Cardiac fibroblast (primary cell): ENCODE measurements at places on chromosomes 3 and 15.

DNA sequence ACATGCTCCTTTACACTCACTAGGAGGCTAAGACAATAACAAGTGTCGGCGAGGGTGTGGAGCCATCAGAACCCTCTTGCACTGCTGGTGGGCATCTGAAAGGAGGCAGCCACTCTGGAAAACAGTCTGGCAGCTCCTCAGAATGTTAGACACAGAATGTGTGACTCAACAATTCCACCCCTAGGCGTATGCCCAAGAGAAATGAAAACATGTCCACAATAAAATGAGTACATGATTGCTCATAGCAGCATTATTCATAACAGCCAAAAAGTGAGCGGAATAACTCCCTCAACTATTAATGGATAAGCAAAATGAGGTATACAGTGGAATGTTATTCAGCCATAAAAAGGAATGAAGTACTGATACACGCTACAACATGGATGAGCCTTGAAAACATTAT, 57.8 kb downstream of the WNT7A start:
- no peak for DNase-seq

DNA sequence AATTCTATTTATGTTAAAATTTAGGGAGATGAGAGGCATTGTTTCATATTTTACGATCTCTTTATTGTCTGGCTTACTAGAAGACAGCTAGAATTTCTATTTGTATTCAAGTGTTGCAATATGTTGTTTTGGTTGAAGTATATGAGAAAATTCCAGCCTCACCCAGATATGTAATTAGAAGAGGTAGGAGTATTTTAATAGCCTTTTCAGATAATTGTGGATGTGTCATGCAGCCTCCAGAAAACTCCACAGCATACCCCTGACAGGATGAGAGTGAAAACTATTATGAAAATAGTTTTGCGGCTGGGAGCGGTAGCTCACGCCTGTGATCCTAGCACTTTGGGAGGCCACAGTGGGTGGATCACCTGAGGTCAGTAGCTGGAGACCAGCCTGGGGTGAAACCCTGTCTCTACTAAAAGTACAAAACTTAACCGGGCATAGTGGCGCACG, 21.5 kb upstream of the USP3 start:
- DNase-seq = no peak

DNA sequence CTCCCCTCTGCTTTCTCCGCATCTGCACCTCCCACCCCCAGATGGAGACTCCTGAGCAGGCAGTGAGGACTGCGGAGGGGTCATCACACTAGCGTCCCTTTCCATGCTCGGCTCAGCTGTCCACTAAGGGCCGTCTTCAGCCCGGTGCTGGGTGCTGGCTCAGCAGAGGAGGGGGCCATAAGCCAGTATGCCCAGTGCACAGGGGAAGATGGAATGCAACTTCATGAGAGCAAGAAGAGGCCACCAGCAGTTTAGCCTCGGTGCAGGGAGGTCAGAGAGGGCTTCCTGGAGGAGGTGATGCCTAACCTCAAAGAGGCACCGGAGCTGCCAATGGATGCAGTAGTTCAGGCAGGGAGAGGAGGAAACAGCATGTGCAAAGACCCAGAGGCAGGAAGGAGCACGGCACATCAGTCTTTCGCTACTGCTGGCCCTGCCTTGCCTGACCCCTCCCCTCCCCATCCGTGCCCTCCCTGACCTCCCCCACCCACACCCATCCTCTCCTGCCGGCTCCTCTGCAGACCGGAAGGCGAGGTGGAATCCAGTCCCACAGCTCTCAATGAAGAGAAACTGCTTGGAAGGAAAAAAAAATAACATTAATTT, 15.2 kb upstream of the PLXND1 start:
- DNase-seq = peak; percentile 41

DNA sequence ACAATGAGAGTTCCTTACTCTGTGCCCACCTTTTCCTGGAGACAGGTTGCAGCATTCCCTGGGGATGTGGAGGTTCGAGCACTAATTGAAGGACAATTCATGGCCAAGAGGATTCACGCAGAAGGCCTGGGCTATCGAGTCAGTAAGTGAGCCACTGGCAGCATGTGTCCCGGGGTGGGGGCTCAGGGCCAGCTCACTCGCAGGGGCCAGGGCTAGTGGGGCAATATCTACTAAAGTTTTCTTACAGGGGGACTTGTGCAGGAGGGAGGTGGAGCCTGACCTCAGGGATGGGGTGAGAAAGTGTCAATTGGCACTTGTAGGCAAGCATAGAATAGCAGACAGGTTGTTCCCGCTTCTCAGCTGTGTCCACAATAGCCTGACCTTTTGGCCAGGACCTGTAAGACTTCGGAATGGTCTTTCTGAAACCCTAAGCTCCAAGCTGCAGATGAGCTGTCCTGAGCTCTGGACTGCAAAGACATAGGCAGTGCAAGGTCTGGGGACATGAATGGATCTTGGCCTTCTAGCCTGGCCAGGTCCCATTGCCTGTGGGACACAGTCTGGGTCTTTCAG, 32.7 kb downstream of the XYLB start:
- DNase-seq = no peak

- DNase-seq = no peak
Observed at GRCh38 chr3:11076711-11077110, 77.6 kb upstream of the HRH1 start.

- DNase-seq = no peak
Observed at GRCh38 chr3:111496894-111497559, 45.0 kb upstream of the CD96 start.

GRCh38 chr3:81242871-81243270, 518.6 kb downstream of the GBE1 start:
- peak; percentile 30 for DNase-seq

- DNase-seq = no peak
Observed at GRCh38 chr15:49605588-49605987, 15.0 kb downstream of the FAM227B start.

DNA sequence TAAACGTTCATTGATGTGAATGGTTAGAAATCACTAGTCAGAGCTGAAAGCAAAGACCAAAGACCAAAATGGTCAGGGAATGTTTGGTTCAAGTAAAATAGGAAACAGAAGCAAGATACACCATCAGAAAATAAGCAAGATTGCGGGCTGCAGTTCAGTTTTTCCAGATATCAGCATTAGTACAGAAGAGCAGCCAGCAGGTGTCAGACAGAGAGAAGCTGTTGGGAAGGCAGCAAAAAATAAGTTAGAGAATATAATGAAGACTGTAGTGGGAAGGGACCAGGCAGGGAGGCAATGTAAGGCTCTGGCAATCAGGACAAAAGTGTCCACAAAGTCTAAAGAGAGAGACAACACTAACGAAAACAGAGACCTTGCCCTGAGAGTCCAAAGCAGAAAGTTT, 639.4 kb upstream of the NAALADL2 start:
- no peak for DNase-seq

DNA sequence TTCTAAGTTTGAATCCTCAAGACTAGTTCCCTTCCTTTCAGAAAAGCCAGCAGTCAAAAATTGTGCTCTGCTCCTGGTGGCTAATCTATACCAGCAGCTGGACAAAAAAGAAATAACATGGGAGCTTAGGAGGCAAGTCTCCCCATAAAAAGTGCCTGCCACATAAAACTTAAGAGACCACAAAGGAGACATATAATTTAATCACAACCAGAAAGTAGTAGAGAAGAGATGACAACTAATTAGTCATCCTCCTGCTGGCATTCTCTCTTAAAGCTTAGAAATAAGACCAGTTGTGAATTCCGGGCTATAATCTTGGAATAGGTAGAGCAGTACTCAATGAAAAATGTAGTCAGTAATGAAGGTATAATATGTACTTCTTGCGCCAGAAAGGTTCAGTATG, 20.2 kb upstream of the IMPG2 start:
- DNase-seq = peak; percentile 4

GRCh38 chr15:67755936-67756335, 69.4 kb upstream of the SKOR1 start:
- DNase-seq = no peak

- DNase-seq = peak; percentile 91
Observed at GRCh38 chr3:98593046-98593936, at the start of gene CPOX. Gene CPOX, minus strand, starts transcription at chr3:98593611. Its CDS starts 107 bp downstream, at chr3:98593504.

DNA sequence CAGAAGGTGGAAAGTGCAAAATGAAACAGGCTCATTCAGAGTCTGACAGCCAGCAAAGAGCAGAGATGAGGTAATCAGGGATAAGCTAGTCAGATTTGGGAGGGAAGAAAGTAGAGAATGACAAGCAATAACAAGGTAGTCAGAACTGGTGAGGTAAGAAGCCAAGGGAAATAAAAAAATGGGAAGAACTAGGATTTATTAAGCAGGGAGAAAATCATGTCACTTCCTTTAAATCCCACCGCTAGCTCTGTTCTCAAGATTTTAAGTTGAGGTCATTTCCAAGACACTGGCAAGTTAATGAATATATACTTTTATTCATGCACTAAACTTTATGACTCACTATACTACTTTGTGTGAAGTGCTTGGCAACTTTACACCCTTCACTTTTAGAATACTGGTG, 1106.8 kb downstream of the IGSF11 start:
- no peak for DNase-seq

DNA sequence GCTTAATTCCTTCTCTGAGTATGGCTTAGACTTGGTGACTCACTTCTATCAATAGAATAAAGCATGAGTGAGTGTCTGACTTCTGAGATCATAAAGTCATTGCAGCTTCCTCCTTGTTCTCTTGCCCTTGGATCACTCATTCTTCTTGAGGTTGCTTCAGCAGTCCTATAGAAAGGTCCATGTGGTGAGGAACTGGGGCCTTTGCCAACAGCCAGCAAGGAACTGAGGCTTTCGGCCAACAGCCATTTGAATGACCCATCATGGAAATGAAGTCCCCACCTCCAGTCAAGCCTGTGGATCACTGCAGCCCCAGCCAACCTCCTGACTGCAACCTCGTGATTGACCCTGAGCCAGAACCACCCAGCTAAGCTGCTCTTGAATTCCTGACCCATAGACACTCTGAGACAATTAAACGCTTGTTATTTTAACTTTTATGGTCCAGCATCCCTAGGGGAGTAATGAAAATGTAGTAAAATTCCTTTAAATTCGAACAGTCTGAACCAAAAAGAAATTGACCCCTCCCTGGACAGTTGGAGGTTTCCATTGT, 84.5 kb downstream of the WDR76 start:
- DNase-seq = peak; percentile 98

DNA sequence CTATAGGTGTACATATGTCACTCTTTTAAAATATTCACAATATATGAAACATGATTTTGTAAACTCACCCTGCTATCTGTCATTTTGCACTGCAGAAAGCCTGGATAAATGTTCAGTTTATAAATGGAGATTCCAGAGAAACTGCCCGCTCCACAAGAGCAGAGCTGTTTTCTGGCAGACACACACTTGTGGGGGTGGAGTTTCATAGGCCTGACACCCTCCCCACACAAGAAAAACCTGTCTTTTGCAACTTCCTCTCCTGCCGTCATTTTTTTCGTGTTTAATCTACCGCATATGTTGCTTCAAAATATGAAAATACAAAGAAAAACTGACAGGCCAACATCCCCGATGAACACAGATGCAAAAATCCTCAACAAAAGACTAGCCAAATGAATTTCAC, 479.0 kb downstream of the GABRG3 start:
- DNase-seq = no peak

- peak; percentile 30 for DNase-seq
Observed at GRCh38 chr3:81851176-81851575, 89.7 kb upstream of the GBE1 start.

GRCh38 chr3:14286887-14287500, 108.4 kb downstream of the LSM3 start:
- no peak for DNase-seq

DNA sequence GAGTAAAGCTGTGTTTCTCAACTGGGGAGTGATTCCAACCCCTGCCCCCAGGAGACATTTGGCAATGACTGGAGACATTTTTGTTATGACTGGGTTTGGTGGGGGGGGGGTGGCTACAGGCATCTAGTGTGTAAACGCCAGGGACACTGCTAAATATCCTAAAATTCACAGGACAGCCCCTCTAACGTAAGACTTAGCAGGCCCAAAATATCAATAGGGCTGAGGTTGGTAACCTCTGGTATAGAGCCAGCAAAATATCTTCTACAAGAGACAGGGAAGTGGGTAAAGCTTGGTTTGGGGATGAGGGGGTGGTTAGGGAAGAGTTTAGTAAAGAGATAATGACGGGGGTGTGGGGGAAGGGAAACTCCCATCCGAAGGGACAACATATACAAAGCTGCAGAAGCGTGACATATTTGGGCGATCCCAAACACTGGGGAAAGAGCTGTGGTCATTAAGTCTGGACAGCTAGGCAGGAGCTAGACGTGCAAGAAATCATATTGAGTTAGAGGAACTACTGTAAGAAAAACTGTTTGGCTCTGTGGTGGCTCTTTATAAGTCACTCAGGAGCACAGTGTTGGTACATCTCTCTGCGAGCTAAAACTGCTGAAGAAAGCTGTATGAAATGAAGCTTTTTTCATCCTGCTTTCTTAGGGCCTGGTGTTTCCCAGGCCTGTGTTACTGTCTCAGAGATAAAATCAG, 697 bp upstream of the TRIM69 start:
- DNase-seq = peak; percentile 63

DNA sequence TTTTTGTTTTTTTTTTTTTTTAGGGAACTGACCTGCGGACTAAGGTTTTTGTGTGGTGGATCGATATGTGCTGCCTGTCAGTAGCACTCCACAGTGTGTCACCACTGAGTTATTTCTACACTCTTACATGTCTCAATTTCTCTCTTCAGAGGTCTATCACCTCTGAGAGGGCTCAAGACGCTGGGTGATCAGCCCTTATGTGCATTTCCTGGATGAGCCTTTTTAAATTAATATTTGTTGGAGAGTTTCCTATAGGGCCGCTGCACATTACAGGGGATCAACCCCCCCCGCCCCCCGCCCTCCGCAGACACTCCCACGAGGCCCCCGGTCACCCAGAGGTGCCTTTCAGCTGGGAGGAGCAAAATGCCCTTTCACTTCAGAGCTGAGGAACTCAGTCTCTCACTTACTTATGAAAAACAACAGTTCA, 34.5 kb upstream of the AP4E1 start:
- DNase-seq = no peak

DNA sequence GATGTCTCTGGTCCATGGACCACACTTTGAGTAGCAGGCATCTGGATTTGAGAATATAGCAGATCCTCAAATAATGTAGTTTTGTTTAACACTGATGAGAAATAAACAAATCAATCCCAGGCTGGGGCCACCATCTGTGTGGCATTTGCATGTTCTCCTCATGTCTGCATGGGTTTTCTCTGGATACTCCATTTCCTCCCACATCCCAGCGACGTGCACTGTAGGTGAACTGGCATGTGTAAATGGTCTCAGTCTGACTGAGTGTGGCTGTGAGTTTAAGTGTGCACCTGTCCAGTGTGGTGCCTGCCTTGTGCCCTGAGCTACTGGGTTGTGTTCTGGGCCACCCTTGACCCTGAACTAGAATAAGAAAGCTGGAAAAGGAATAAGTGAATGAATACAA, 66.3 kb upstream of the NANOGP8 start:
- no peak for DNase-seq

GRCh38 chr3:190591080-190591479, 77.2 kb downstream of the IL1RAP start:
- no peak for DNase-seq

- DNase-seq = no peak
Observed at GRCh38 chr15:99478977-99479376, 86.8 kb upstream of the MEF2A start.
